ENCODE measurements at places on chromosomes 11 and 22. TPM values are rescaled to one million over a fixed set of nuclear protein-coding genes. Genes with fewer than 3 reads are reported as not detected.

BARX2 gene
- total RNA-seq, result 0.53 TPM

TSSK2 gene
- not detected for total RNA-seq

XKR3 gene
- not detected for total RNA-seq

GLB1L2 gene
- total RNA-seq, result 17.7 TPM

IGLL1 gene
- total RNA-seq, result not detected

PATE4 gene
- not detected for total RNA-seq

IGF2 gene
- total RNA-seq, result not detected

ACR gene
- 1.1 TPM for total RNA-seq

UBQLN3 gene
- total RNA-seq, result not detected
